Kidney (tissue), 22 donors: ENCODE measurements at places on chromosomes 6 and 20. TPM values are rescaled to one million over a fixed set of nuclear protein-coding genes. Genes with fewer than 3 reads are reported as not detected.

PARD6B gene
- total RNA-seq = 72.0 TPM

FILIP1 gene
- 4.6 TPM for total RNA-seq

STMND1 gene
- not detected for total RNA-seq

B3GALT4 gene
- 20.2 TPM for total RNA-seq

POLR3F gene
- 8.9 TPM for total RNA-seq

STX11 gene
- 6.7 TPM for total RNA-seq

SULF2 gene
- 257 TPM for total RNA-seq

PHACTR3 gene
- total RNA-seq = 12.3 TPM

RAET1L gene
- 3.3 TPM for total RNA-seq

TGIF2 gene
- 15.3 TPM for total RNA-seq

DNA sequence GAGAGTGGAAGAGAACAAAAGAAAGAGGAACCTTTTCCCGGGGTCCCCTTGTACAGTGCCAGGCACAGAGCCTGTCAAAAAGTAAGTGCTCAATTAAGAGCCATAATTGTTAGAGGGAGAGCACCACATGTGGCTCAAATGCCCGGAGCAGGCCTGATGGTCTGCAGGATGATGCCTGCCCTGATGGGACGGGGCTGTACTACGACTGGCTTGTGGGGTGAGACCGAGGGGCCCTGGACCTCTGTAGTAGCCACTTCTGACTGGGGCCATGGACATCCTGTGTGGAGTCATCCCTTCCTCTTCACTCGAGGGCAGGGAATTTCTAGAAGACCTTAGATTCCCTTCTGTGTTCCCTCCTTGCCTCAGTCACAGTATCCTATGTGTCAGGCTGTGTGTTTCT lies 47.9 kb downstream of the KCNK5 start:
- H3K4me3 ChIP-seq = no peak overlapping the region
- no peaks in the 10 kb centered on the region for H3K27me3 ChIP-seq
- no peaks in the 10 kb centered on the region for H3K36me3 ChIP-seq
- no peaks in the 10 kb centered on the region for H3K4me1 ChIP-seq
- no peak overlapping the region for H3K27ac ChIP-seq

- H3K27me3 ChIP-seq = no peaks in the 10 kb centered on the region
- H3K27ac ChIP-seq = no peak overlapping the region
- H3K4me3 ChIP-seq = no peak overlapping the region
- H3K36me3 ChIP-seq = no peaks in the 10 kb centered on the region
- no peaks in the 10 kb centered on the region for H3K4me1 ChIP-seq
Observed at GRCh38 chr20:13739731-13740649, 44.7 kb downstream of the ESF1 start.

GRCh38 chr6:32967151-32968091 lies 973 bp upstream of the BRD2 start:
- DNase-seq = peak; percentile 72
- peaks cover 16% of the 10 kb centered on the region for H3K4me1 ChIP-seq
- no peaks in the 10 kb centered on the region for H3K27me3 ChIP-seq

DNA sequence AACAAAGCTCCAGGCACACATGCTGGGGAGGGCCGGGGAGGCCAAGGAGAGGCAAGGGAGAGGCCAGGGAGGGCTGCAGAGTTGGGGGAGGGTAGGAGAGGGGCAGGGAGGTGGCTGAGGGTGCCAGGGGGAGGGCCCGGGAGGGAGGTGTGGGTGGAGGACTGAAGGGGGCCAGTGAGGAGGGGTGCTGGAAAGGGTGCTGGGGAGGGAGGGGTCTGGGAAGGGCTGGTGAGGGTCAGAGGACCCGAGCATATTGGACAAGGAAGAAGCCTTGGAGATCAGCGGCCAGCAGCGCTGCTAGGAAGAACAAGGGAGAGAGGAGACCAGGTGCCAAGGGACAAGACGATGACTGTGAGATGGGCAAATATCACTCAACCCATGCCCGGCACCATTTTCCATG lies 49.7 kb upstream of the GPR31 start:
- H3K27me3 ChIP-seq = no peaks in the 10 kb centered on the region
- H3K36me3 ChIP-seq = no peaks in the 10 kb centered on the region
- H3K4me1 ChIP-seq = no peaks in the 10 kb centered on the region
- H3K4me3 ChIP-seq = no peak overlapping the region
- H3K27ac ChIP-seq = no peak overlapping the region

GRCh38 chr6:156977527-156978291 lies 200.5 kb downstream of the ARID1B start:
- H3K27ac ChIP-seq = no peak overlapping the region
- peaks cover 11% of the 10 kb centered on the region for H3K4me1 ChIP-seq
- H3K36me3 ChIP-seq = no peaks in the 10 kb centered on the region
- no peak overlapping the region for H3K4me3 ChIP-seq

- no peak for DNase-seq
- H3K27me3 ChIP-seq = no peaks in the 10 kb centered on the region
- no peak overlapping the region for H3K27ac ChIP-seq
- H3K4me3 ChIP-seq = no peak overlapping the region
- no peaks in the 10 kb centered on the region for H3K4me1 ChIP-seq
Observed at GRCh38 chr6:107716688-107717089, 107.4 kb downstream of the SCML4 start.

GRCh38 chr20:16479666-16480065 lies 93.6 kb downstream of the KIF16B start:
- DNase-seq = no peak
- H3K4me1 ChIP-seq = peaks cover 2% of the 10 kb centered on the region

DNA sequence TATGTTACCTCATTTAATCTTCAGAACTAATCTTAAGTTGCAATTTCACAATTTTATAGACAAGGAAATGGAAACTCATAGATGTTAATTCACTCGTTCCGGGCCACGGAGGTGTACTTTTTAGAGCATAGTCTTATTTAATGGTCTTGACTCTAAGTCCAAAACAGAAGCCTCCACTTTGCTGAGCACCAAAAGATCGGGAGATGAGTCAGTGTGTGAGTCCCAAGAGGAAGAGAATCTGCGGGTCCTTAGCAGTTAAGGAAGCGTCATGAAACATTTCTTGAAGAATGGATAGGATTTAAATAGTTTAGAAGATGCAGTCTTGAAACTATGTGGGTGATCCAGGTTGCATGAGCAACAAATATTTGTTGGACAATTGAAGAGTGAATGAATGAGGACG lies 231.8 kb upstream of the QKI start:
- H3K4me3 ChIP-seq = no peak overlapping the region
- no peak for DNase-seq
- no peak overlapping the region for H3K27ac ChIP-seq
- H3K27me3 ChIP-seq = no peaks in the 10 kb centered on the region
- H3K4me1 ChIP-seq = peaks cover 5% of the 10 kb centered on the region
- no peaks in the 10 kb centered on the region for H3K36me3 ChIP-seq

GRCh38 chr6:27911956-27912446 lies at the start of gene OR2B2:
Gene OR2B2 (minus strand): TSS chr6:27912396. CDS start chr6:27912319, 77 bp downstream.
- no peak within 1 kb of the TSS for H3K27ac ChIP-seq
- H3K4me1 ChIP-seq = no peaks in the 10 kb centered on the region
- no peak for DNase-seq
- H3K27me3 ChIP-seq = no peaks in the 10 kb centered on the region
- no peak within 1 kb of the TSS for H3K4me3 ChIP-seq

DNA sequence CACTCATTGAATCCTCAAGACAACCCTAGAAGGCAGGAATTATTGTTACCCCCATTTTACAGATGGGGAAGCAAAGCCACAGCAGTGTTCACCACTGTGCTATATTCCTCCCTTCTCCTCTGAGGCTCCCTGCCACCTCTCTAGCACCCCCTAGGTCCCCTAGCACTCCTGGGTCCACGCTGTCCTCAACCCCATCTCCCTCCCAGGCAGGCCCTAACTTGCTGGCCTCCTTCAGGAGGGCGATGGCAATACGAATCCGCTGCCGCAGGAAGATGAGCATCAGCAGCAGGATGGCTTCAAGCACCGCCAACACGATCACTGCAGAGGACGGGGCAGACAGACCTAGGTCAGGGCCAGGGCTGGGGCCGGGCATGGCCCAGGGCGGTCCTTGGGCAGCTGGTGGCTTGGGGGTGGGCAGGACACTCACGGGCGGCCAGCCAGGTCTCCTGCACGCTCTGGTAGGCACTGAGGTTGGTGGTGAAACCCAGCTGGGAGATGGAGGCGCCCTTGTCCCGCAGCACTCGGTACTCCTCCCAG lies 7.8 kb upstream of the NEU1 start:
- no peak overlapping the region for H3K27ac ChIP-seq
- no peaks in the 10 kb centered on the region for H3K4me1 ChIP-seq
- no peak overlapping the region for H3K4me3 ChIP-seq

DNA sequence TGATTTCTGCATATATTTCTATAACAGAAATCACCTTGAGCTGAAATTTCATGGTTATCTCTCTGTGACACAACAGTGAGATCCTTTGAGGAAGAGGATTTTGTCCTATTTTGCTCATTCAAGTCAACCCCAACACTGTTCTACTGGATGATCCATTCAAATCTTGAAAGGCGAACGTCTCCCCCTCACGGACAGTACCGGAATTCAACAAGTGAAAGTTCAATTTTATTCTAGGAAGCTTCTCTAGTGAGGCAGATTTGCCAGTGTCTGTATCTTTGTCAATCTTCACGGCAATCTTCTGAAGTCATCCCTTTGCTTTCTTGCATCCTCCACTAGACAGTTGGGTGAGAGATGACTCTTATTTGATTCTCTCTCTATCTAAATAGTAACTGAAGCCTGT lies 91.7 kb upstream of the PDE7B start:
- H3K4me1 ChIP-seq = no peaks in the 10 kb centered on the region
- H3K36me3 ChIP-seq = no peaks in the 10 kb centered on the region
- H3K27me3 ChIP-seq = no peaks in the 10 kb centered on the region
- H3K4me3 ChIP-seq = no peak overlapping the region
- no peak overlapping the region for H3K27ac ChIP-seq

DNA sequence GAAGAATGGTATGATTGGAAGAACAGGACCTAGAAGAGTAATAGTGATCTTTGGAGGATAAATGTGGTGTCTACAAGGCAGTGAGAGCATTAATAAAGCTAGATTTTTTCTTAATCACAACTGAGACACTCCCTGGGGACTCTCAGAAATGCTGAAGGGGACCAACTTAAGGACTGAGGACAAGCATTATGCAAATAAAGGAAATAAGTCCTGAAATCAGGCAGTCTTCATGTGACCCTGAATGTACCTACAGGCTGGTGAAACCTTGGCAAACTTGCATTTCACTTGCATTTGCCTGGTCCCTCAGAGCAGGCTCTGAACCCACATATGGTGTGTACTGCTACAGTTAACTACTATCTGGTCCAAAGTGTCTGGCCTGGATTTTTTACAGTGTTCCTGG lies 19.3 kb upstream of the TTK start:
- H3K4me1 ChIP-seq = no peaks in the 10 kb centered on the region
- H3K4me3 ChIP-seq = no peak overlapping the region
- H3K36me3 ChIP-seq = no peaks in the 10 kb centered on the region
- no peaks in the 10 kb centered on the region for H3K27me3 ChIP-seq
- H3K27ac ChIP-seq = no peak overlapping the region
- no peak for DNase-seq
